ENCODE measurements at places on chromosomes 3 and 15. TPM values are rescaled to one million over a fixed set of nuclear protein-coding genes. Genes with fewer than 3 reads are reported as not detected.

The GCNT3 gene
- 1.5 TPM for total RNA-seq

The LINGO1 gene
- total RNA-seq: 4.7 TPM

The TNFAIP8L3 gene
- 21.9 TPM for total RNA-seq

- H3K4me3 ChIP-seq: no peak overlapping the region
- H3K36me3 ChIP-seq: no peaks in the 10 kb centered on the region
- no peaks in the 10 kb centered on the region for H3K4me1 ChIP-seq
- no peak for DNase-seq
- no peak overlapping the region for H3K27ac ChIP-seq
Observed at GRCh38 chr3:76753599-76753998, 286.3 kb upstream of the ROBO2 start.

DNA sequence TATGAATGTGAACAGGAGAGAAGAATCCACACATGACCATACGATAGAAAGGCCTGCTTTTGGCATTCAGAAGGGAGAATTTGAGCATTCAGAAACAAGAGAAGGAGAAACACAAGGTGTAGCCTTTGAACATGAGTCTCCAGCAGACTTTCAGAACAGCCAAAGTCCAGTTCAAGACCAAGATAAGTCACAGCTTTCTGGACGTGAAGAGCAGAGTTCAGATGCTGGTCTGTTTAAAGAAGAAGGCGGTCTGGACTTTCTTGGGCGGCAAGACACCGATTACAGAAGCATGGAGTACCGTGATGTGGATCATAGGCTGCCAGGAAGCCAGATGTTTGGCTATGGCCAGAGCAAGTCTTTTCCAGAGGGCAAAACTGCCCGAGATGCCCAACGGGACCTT is 28.4 kb downstream of the RBM6 start:
- H3K36me3 ChIP-seq: peaks cover 25% of the 10 kb centered on the region
- peaks cover 7% of the 10 kb centered on the region for H3K4me1 ChIP-seq
- no peak for DNase-seq
- H3K27me3 ChIP-seq: no peaks in the 10 kb centered on the region

DNA sequence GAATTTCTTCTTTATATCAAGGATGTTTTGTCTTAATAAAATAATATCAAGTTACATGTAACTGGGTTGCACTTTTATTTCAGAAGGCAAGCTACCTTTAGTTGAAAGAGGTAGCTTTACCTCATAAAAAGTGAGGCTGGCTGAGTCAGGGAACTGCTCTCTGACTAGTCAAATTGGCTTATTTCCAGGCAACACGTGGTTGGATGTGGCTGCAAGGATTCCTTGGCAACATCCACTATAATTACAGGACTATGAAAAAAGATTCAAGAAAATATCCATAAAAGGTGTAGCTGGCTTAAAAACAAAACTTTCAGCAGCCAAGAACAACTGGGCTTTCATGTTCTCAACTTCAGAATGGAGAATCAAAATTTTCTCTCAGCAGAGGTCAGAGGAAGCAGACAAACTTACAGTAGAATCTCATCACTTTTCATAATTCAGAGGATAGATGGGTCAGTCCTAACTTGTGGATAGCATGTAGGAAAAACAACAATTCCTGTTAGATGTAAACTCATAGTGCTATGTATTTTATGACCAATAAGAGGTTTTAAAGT is 779.1 kb downstream of the MECOM start:
- H3K27me3 ChIP-seq: no peaks in the 10 kb centered on the region
- H3K4me1 ChIP-seq: peaks cover 11% of the 10 kb centered on the region
- no peak overlapping the region for H3K27ac ChIP-seq
- DNase-seq: no peak
- no peaks in the 10 kb centered on the region for H3K36me3 ChIP-seq
- no peak overlapping the region for H3K4me3 ChIP-seq

The PLS1 gene
- total RNA-seq: 3.9 TPM

DNA sequence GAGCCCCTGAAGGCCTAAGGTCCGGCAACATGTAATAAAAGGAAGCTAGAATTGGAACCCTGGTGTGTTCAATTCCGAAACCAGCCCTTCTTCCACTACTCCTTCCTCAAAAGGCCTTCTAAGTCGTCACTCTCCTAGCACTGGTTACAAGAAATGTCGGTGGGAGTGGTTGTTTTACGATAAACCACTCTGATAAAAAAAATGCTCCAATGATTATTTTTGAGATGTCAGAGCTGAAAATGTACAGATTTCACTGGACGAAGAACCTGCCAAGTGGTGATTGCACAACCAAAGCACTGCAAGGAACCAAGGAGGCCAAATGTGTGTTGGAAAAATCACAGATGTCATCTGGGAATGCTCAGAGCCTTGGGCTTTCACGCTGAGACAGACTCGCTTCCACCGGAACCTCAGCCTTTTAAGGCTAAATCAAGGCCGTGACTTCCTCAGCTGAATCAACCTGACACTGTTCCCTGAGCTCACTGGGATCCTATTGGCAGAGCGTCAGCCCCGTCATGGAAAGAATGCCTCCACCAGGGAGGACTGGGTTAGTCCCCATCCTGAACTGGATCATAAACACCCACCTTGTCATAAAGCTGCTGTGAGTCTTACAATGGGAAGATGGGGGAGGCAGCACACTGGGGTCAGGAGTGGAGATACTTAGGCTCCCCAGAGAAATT is 108.1 kb upstream of the THBS1 start:
- H3K27ac ChIP-seq: peak overlapping the region; percentile 74
- DNase-seq: peak; percentile 98
- no peak overlapping the region for H3K4me3 ChIP-seq
- H3K4me1 ChIP-seq: peaks cover 8% of the 10 kb centered on the region
- H3K27me3 ChIP-seq: no peaks in the 10 kb centered on the region

The ECE2 gene
- total RNA-seq: 1.7 TPM

- H3K4me3 ChIP-seq: no peak overlapping the region
- no peaks in the 10 kb centered on the region for H3K4me1 ChIP-seq
- H3K36me3 ChIP-seq: no peaks in the 10 kb centered on the region
- no peak for DNase-seq
- no peak overlapping the region for H3K27ac ChIP-seq
Observed at GRCh38 chr15:75153565-75154276, 48.0 kb upstream of the C15orf39 start.

GRCh38 chr3:138898301-138898700 is 48.6 kb downstream of the FOXL2 start:
- H3K36me3 ChIP-seq: no peaks in the 10 kb centered on the region
- no peaks in the 10 kb centered on the region for H3K27me3 ChIP-seq
- no peak for DNase-seq

The LMAN1L gene
- total RNA-seq: not detected

DNA sequence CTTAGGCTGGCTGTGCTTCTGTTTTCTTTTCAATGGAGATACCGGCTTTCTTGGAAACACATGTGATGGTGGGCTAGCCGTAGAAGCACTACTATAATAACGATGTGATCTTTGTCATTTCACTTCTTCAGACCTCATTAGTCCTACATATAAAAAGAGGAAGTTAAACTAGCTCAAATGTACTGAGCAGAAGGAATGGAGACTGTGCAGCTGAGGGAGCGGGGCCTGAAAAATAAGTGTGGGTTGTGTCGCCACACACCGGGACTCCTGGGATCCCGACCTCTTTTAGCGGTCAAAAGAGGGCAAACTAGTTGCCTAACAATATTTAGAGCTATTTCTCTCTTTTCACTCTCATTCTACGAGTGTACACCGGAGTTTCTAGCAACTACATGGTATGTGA is 1.0 kb upstream of the RNF7 start:
- no peak overlapping the region for H3K4me3 ChIP-seq
- peaks cover 28% of the 10 kb centered on the region for H3K4me1 ChIP-seq
- no peak overlapping the region for H3K27ac ChIP-seq
- no peaks in the 10 kb centered on the region for H3K36me3 ChIP-seq
- DNase-seq: no peak

The NOP10 gene
- total RNA-seq: 150 TPM

DNA sequence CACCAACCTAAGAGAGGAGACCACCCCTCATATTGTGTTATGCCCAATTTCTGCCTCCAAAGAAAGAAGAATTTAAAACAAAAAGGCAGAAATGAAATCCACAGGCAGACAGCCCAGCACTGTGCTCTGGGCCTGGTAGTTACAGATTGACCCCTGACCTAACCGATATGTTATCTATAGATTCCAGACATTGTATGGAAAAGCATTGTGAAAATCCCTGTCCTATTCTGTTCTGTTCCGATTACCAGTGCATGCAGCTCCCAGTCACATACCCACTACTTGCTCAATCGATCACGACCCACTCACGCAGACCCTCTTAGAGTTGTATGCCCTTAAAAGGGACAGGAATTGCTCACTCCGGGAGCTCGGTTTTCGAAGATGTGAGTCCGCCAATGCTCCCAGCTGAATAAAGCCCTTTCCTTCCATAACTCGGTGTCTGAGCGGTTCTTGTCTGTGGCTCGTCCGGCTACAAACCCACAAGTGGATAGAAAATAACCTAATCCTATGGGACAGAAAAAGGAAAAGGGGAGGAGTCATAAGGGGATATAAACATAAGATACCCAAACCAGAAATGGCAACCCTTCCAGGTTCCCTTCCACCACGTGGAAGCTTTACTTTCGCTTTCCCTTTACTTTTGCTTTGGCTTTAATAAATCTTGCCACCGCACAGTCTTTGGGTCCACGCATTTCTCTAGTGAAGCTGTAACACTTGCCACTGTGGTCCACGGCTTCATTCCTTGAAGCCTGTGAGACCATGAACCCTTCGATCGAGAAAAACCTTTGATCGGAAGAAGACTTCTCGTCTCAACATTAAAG is 1.7 kb upstream of the CFAP91 start:
- no peaks in the 10 kb centered on the region for H3K36me3 ChIP-seq
- no peak for DNase-seq
- peaks cover 14% of the 10 kb centered on the region for H3K4me1 ChIP-seq
- no peak overlapping the region for H3K4me3 ChIP-seq
- H3K27ac ChIP-seq: no peak overlapping the region
- no peaks in the 10 kb centered on the region for H3K27me3 ChIP-seq

DNA sequence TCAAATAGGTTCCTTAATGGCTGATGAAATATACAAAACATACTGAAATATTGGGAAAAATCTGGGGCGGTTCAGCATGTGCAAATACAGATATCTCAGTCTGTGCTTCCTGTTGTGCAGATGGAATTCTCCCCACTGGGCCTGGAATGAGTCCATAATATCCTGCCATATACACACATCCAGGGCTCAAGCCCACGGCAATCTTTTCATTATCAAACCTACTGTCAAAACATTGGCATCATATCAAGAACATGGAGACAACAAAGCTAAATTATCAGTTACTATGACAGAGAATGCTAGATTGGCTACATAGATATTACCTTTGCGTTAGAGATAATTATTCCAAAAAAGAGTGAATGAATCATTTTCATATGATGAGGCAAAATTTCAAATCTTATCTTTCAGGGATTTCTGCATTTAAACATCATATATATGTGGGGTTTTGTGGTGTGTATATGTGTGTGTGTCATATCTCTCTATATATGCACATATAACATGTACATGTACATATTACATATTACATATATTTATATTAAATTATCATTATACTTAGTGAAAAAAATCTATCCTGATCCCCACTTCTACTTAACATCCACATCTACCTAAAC is 713.3 kb downstream of the GBE1 start:
- H3K36me3 ChIP-seq: no peaks in the 10 kb centered on the region
- no peak overlapping the region for H3K4me3 ChIP-seq
- DNase-seq: no peak

GRCh38 chr15:74461847-74462511 is 1.0 kb upstream of the UBL7 start:
- peak overlapping the region; percentile 79 for H3K4me3 ChIP-seq
- peaks cover 27% of the 10 kb centered on the region for H3K4me1 ChIP-seq
- H3K27ac ChIP-seq: no peak overlapping the region
- DNase-seq: no peak

- peak; percentile 1 for DNase-seq
- H3K36me3 ChIP-seq: no peaks in the 10 kb centered on the region
- H3K4me3 ChIP-seq: no peak overlapping the region
- H3K4me1 ChIP-seq: no peaks in the 10 kb centered on the region
Observed at GRCh38 chr3:186628756-186629155, 11.4 kb upstream of the FETUB start.

DNA sequence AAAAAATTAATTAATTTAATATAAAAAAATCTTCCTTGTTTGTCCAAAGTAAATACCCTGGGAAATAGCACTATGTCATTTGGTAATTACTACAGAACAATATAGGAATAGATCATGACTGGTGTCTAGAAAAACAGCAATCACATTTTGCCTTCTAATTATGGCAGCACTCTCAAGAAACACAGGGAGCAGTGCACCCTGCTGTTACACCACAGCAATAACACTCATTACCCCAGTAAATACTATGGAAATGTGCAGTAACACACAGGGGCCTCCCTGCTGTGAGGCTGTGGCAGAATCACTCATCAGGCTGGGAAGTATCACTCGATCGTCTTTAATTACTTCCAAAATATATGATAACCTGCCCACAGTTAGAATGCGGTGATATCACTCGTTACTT is 646.0 kb downstream of the TUSC7 start:
- no peaks in the 10 kb centered on the region for H3K27me3 ChIP-seq
- H3K4me1 ChIP-seq: no peaks in the 10 kb centered on the region
- no peak overlapping the region for H3K27ac ChIP-seq

GRCh38 chr3:83928903-83929302 is 1029.9 kb upstream of the CADM2 start:
- H3K4me3 ChIP-seq: no peak overlapping the region
- H3K36me3 ChIP-seq: no peaks in the 10 kb centered on the region
- DNase-seq: no peak
- H3K27ac ChIP-seq: no peak overlapping the region
- no peaks in the 10 kb centered on the region for H3K4me1 ChIP-seq

DNA sequence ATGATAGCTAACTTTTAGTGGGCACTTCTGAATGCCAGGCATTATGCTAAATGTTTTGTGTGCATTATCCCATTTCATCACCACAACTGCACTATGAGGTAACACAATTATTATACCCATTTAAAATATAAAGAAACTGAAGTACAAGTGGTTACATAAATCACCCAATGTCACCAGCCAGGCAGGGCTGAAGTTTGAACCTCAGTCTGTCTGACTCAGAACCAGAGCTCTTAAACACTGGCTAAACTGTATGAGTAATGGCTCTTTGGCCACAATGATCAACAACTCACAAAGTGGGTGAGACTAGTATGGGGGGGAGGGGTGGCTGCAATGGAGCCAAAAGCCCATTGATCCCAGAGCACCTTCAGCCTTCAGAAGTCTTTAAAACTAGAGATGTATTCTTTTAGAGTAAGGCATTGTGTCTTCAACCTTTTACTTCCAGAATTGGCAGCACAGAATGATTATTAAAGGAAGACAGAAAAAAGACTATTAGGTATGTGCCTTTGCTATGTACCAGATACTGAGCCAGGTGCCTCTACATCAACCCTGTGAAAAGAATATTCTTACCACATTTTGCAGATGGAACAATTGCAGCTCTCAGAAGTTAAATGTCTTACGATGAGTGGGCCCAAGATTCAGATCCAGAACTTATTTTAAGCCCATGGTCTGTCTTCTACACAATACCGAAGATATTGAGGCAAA is 166.9 kb downstream of the UACA start:
- no peak for DNase-seq
- H3K4me3 ChIP-seq: no peak overlapping the region
- peaks cover 3% of the 10 kb centered on the region for H3K27me3 ChIP-seq
- no peaks in the 10 kb centered on the region for H3K36me3 ChIP-seq
- no peaks in the 10 kb centered on the region for H3K4me1 ChIP-seq
- H3K27ac ChIP-seq: no peak overlapping the region

- DNase-seq: no peak
- H3K4me1 ChIP-seq: peaks cover 42% of the 10 kb centered on the region
- no peak overlapping the region for H3K4me3 ChIP-seq
- H3K27ac ChIP-seq: peak overlapping the region; percentile 25
- no peaks in the 10 kb centered on the region for H3K27me3 ChIP-seq
- H3K36me3 ChIP-seq: no peaks in the 10 kb centered on the region
Observed at GRCh38 chr3:172074586-172074985, 35.2 kb downstream of the FNDC3B start.

Data from vagina (tissue), 2 donors.